ENCODE measurements at places on chromosomes 6 and 20.

- no peaks in the 10 kb centered on the region for H3K27me3 ChIP-seq
- no peak overlapping the region for H3K4me3 ChIP-seq
- no peak for DNase-seq
- peaks cover 49% of the 10 kb centered on the region for H3K36me3 ChIP-seq
- no peak overlapping the region for H3K27ac ChIP-seq
Observed at GRCh38 chr20:59028812-59029211, 3.3 kb downstream of the ATP5F1E start.

GRCh38 chr20:19473216-19473921 lies 260.9 kb downstream of the SLC24A3 start:
- no peak for DNase-seq
- H3K36me3 ChIP-seq = no peaks in the 10 kb centered on the region
- H3K4me3 ChIP-seq = no peak overlapping the region
- H3K27me3 ChIP-seq = no peaks in the 10 kb centered on the region
- H3K27ac ChIP-seq = no peak overlapping the region
- no peaks in the 10 kb centered on the region for H3K4me1 ChIP-seq

DNA sequence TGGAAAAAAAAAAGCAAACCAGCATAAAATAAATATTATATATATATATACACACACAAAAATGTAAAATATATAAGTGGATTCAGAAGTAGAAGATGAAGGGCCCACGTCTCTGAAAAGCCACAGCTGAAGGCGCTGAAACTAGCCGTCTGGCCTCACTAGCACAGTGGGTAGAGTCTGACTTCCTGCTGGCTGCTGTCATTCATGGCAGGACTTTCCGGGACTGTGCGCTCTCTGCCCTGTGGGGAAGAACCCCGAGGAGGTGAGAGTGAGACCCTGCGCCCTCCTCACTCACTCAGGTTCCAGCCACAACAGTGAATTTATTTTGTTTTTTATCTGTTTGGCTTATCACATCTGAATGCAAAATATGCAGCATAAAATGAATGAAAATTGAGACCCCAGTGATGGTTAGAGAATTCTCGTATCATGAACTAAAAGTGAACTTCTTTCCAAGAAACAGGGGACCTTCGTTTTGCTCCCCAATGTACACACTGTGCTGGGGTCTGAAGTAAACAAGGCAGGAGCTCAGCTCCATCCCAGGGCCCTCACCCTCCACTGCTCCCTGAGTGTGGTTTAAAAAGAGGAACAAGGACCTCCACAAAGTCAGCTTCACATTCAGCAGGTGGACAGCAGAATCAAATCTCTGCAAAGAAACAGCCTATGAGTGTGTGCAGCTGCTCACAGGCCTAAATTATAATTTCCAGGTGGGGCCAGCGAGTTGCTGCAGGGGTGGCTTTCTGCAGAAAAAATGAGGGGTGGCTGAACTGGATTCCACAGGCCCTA lies 1.3 kb upstream of the RAMACL start:
- no peaks in the 10 kb centered on the region for H3K27me3 ChIP-seq
- no peak for DNase-seq
- H3K4me3 ChIP-seq = no peak overlapping the region
- peaks cover 39% of the 10 kb centered on the region for H3K4me1 ChIP-seq
- H3K36me3 ChIP-seq = no peaks in the 10 kb centered on the region
- H3K27ac ChIP-seq = no peak overlapping the region

GRCh38 chr6:106579281-106579680 lies 50.0 kb downstream of the RTN4IP1 start:
- no peaks in the 10 kb centered on the region for H3K27me3 ChIP-seq
- no peak for DNase-seq
- H3K4me3 ChIP-seq = no peak overlapping the region
- H3K27ac ChIP-seq = no peak overlapping the region

DNA sequence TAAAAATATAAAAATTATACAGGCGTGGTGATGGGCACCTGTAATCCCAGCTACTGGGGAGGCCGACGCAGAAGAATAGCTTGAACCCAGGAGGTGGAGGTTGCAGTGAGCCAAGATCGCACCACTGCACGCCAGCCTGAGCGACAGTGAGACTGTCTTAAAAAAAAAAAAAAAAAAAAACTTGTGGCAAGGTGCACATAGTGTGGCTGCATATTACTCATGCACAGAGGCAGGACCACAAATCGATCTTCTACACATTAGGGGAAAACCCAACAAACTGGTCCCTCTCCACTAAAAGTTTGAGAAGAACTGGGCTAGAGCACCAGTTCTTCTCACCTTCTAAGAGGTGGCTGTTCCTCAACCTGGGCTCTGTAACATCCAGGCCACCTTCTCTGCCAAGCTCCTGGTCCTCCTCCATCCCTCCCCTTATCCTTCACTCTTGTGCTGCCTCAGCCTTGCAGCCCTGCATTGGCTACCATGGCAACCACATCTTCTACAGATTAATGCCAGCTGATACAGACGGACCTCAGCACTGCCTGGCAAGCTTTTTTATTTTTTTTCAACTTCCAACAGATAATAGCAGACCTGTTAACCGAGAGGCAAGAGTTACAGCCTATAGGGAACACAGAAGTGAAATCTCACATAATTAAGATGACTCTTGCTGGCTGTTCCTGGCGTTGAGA lies 88.0 kb downstream of the ATP9A start:
- H3K4me1 ChIP-seq = no peaks in the 10 kb centered on the region
- H3K27ac ChIP-seq = no peak overlapping the region
- no peaks in the 10 kb centered on the region for H3K36me3 ChIP-seq
- H3K27me3 ChIP-seq = no peaks in the 10 kb centered on the region

DNA sequence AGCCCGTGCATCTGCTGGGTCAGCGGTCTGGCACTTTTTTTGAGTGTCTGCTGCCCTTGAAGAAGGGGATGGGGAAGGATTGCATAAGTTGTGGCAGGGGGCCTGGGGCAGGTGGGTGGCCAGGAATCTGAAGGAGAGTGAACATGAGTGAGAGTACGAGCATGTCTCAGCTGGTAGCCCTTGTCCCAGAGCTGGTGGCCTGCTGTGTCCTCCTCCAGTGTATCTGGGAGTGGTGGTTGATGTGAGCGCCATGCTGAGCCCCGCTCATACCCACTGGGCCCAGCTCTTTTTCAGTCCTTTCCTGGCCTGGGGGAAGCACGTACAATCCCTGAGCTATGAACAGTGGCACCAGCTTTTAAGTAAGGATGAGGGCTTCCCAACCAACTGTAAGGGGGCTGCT lies 136.2 kb upstream of the AGPAT4 start:
- H3K27ac ChIP-seq = no peak overlapping the region
- no peaks in the 10 kb centered on the region for H3K27me3 ChIP-seq
- no peaks in the 10 kb centered on the region for H3K4me1 ChIP-seq

DNA sequence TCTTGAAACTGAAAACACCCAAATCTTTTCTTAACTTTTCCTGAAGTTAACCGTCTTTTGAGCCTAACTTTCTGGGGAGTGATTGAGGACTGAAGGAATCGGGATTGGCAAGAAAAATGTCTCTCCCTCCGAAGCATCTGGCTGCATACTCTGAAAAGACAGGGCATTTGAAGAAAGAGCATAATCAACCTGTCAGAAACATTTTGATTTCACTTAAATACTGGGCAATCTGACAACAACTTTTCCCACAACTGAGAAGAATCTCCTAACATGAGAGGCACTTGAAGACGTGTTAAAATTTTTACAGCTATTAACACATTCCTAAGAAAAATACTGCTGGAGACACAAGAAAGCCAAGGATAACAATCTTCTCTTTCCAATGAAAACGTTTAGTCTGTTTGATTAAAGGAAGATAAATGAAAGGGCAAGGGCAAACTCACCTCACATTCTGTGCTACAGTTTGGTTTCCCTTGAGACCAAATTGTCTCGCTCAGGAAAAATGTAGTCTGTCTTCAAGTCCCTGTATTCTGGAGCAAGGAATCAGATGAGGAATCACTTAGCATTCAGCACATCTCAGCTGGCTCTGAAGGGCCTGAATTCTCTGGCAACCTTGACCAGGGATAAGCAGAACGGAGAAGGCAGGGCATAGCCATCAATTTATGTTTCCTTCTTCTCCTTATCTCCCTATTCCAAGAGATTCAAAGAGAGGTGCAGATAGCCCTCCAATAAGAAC lies 76.1 kb downstream of the TBX18 start:
- no peaks in the 10 kb centered on the region for H3K4me1 ChIP-seq
- H3K27ac ChIP-seq = no peak overlapping the region
- no peaks in the 10 kb centered on the region for H3K36me3 ChIP-seq
- no peaks in the 10 kb centered on the region for H3K27me3 ChIP-seq
- DNase-seq = no peak
- H3K4me3 ChIP-seq = no peak overlapping the region

DNA sequence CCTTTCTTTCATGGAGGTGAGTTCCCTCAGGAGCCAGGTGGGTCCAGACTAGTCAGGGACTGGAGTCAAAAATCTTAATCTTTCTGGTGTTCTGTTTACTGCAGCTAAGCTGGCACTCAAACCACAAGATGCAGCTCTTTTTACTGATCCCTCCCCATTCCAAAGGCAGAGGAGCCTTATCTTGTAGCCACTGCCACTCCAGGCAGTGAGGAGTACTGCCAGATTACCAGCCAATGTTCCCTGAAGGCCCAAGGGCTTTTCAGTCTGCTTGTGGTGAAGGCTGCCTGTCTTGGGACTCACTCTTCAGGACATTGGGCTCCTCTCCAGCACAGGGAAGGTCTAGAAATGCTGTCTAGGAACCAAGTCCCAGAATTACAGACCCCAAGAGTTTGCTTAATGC lies 490.4 kb upstream of the ADGRB3 start:
- no peak for DNase-seq
- H3K27ac ChIP-seq = no peak overlapping the region
- no peaks in the 10 kb centered on the region for H3K27me3 ChIP-seq
- no peak overlapping the region for H3K4me3 ChIP-seq
- H3K36me3 ChIP-seq = no peaks in the 10 kb centered on the region

- DNase-seq = no peak
- no peak overlapping the region for H3K4me3 ChIP-seq
- H3K27ac ChIP-seq = peak overlapping the region; percentile 45
- H3K36me3 ChIP-seq = no peaks in the 10 kb centered on the region
- no peaks in the 10 kb centered on the region for H3K27me3 ChIP-seq
Observed at GRCh38 chr6:112007254-112007653, 46.6 kb upstream of the CCN6 start.

- H3K4me3 ChIP-seq = no peak overlapping the region
- no peak for DNase-seq
- peak overlapping the region; percentile 3 for H3K27ac ChIP-seq
- peaks cover 11% of the 10 kb centered on the region for H3K4me1 ChIP-seq
- no peaks in the 10 kb centered on the region for H3K36me3 ChIP-seq
Observed at GRCh38 chr6:39561536-39562266, 163.5 kb downstream of the KIF6 start.

DNA sequence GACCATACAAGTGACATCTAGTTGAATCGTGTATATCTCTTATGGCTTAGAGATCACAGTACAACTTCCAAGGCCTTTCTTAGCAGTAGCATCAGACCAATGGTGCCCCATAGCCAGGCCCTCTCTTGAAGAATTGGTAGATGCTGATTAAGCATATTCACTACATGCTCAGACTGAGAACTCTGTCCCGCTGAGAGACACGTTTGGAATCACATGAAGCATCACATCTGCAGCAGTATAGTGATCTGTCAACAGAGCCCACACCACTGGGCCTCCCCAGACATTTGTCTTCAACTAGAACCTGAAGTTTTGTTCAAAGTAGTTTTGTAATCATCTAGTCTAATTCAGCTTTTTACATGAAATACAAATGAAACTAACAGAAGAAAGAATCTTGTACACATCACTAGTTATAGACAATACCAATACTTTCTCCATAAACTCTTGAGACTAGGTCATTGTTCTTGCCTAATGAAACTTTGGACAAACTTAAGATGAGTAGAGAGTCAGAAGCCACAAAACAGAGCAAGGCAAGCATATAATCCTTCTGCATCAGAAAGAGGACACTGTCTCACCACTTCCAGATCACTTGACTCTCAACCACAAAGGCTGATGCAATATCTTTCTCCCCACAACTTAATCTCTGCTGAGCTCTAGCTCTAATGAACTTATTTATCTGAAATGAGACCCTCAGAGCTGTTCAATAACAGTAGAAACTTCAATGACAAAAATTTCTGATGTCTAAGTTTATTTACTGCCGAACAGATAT lies 182.7 kb downstream of the TBX18 start:
- no peak overlapping the region for H3K4me3 ChIP-seq
- H3K36me3 ChIP-seq = no peaks in the 10 kb centered on the region
- H3K27ac ChIP-seq = no peak overlapping the region

- H3K4me1 ChIP-seq = no peaks in the 10 kb centered on the region
- H3K36me3 ChIP-seq = no peaks in the 10 kb centered on the region
- no peak for DNase-seq
- H3K4me3 ChIP-seq = no peak overlapping the region
Observed at GRCh38 chr20:6908673-6909072, 141.2 kb downstream of the BMP2 start.

- no peak overlapping the region for H3K27ac ChIP-seq
- no peak overlapping the region for H3K4me3 ChIP-seq
- no peaks in the 10 kb centered on the region for H3K4me1 ChIP-seq
- H3K36me3 ChIP-seq = no peaks in the 10 kb centered on the region
- H3K27me3 ChIP-seq = no peaks in the 10 kb centered on the region
Observed at GRCh38 chr6:52693773-52694172, 22.9 kb downstream of the TMEM14A start.

- H3K36me3 ChIP-seq = no peaks in the 10 kb centered on the region
- peak overlapping the region; percentile 24 for H3K27ac ChIP-seq
- H3K4me3 ChIP-seq = no peak overlapping the region
- H3K27me3 ChIP-seq = no peaks in the 10 kb centered on the region
- peaks cover 41% of the 10 kb centered on the region for H3K4me1 ChIP-seq
Observed at GRCh38 chr6:42390228-42390934, 61.3 kb downstream of the TRERF1 start.

GRCh38 chr6:27866357-27867050 lies 45.7 kb downstream of the OR2B2 start:
- no peak for DNase-seq
- H3K27me3 ChIP-seq = no peaks in the 10 kb centered on the region
- H3K4me1 ChIP-seq = peaks cover 41% of the 10 kb centered on the region
- H3K36me3 ChIP-seq = no peaks in the 10 kb centered on the region
- H3K27ac ChIP-seq = no peak overlapping the region

All from vagina (tissue), 2 donors.